Activated B cell treated with CpG ODN at 0.5 μM for 24 hours (primary cell): ENCODE measurements at places on chromosomes 7 and 10. TPM values are rescaled to one million over a fixed set of nuclear protein-coding genes. Genes with fewer than 3 reads are reported as not detected.

- H3K4me3 ChIP-seq: no peak overlapping the region
- H3K27ac ChIP-seq: no peak overlapping the region
- DNase-seq: no peak
- H3K27me3 ChIP-seq: no peaks in the 10 kb centered on the region
- no peaks in the 10 kb centered on the region for H3K4me1 ChIP-seq
Observed at GRCh38 chr10:52954407-52954806, 181.8 kb upstream of the MBL2 start.

DNA sequence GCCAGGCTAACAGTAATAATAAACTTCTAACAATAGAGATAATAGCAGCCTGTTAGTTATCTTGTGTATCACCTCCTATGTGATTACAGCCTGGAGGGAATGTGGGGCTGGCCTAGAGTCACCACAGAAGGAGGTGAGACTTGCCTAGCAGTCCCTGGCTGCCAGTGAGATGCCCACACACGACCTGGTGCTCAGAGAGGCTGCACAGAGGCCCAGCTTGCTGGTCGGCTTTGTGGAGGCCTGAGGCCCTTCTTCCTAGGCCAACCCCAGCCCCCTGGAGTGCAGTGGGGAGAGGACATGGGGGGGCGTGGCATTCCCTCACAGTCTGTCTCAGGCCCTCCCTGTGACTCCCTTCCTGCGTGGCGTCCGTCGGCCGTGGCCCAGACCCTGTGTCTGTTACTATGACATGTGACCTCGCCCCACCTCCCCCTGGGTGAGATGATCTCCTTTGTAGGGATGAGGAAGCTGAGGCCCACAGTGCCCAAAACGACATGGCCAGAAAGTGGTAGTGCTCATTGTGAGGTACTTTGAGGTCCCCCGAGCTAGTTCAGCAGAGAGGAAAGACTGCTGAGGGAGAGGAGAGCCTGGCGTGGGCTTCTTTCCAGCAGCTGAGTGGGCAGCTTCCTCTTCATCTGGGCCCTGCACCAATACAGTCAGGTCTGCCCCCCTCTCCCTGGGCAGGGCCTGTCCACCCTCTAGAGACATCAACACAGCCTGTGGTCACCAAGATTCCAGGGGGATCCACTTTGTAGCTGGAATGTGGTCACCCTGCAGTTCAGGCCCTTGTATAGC, 29.7 kb downstream of the UNC5B start:
- H3K36me3 ChIP-seq: no peaks in the 10 kb centered on the region
- DNase-seq: no peak
- peaks cover 24% of the 10 kb centered on the region for H3K27me3 ChIP-seq
- no peak overlapping the region for H3K4me3 ChIP-seq
- H3K27ac ChIP-seq: no peak overlapping the region
- peaks cover 7% of the 10 kb centered on the region for H3K4me1 ChIP-seq

DNA sequence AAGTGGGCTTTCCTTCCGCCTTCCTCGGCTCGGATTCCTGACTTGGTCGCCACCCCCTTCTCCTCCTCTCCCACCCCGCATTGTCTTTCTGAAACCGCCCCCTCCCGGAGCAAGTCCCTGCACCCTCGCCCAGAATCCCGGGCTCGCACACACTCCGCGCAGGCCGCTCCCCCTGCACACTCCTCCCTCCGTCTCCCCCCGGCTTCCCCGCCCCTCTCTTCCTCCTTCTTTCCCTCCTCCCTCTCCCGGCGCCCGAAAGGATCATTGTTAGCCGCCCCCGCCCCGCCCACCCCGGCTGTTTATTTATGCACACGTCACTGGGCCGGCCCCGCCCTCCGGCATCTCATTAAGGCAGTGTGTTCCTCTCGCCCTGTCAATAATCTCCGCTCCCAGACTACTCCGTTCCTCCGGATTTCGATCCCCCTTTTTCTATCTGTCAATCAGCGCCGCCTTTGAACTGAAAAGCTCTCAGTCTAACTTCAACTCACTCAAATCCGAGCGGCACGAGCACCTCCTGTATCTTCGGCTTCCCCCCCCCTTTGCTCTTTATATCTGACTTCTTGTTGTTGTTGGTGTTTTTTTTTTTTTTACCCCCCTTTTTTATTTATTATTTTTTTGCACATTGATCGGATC, at the start of gene TCF7L2:
Gene TCF7L2 (plus strand): TSS at position 373 of the 633 bp plus-strand sequence. CDS start 510 bp downstream, outside the sequence.
- peak; percentile 24 for DNase-seq
- no peaks in the 10 kb centered on the region for H3K36me3 ChIP-seq
- H3K27ac ChIP-seq: no peak within 1 kb of the TSS
- H3K4me1 ChIP-seq: peaks cover 25% of the 10 kb centered on the region
- H3K27me3 ChIP-seq: peaks cover 45% of the 10 kb centered on the region

DNA sequence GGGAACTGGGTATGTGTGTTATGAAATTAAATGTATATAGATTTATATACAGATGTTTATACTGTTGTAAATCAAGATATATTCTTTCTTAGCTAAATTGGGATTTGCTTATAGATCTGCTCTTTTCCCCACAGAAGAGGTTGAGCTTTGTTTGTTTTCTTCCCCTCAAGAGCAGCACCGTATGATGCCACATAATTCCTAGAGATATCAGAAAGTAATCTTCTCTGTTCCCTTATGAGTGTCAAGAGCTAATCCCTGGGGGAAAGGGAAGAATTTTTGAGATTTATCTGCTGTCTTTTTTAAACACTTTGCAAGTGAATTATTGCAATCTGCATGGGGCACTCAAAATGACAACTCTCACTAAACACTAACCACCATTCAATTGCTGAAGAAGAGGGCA, 68.7 kb upstream of the SP4 start:
- H3K36me3 ChIP-seq: no peaks in the 10 kb centered on the region
- H3K27ac ChIP-seq: no peak overlapping the region
- H3K4me1 ChIP-seq: peaks cover 51% of the 10 kb centered on the region
- no peak for DNase-seq
- H3K27me3 ChIP-seq: no peaks in the 10 kb centered on the region
- H3K4me3 ChIP-seq: no peak overlapping the region

GRCh38 chr10:2893158-2893845, 174.0 kb upstream of the PFKP start:
- no peak for DNase-seq
- H3K27me3 ChIP-seq: no peaks in the 10 kb centered on the region
- H3K36me3 ChIP-seq: no peaks in the 10 kb centered on the region
- H3K27ac ChIP-seq: no peak overlapping the region
- H3K4me1 ChIP-seq: no peaks in the 10 kb centered on the region

GRCh38 chr7:64795176-64795575, 948 bp downstream of the ZNF138 start:
- peaks cover 31% of the 10 kb centered on the region for H3K4me1 ChIP-seq
- no peak for DNase-seq
- H3K36me3 ChIP-seq: peaks cover 29% of the 10 kb centered on the region

DNA sequence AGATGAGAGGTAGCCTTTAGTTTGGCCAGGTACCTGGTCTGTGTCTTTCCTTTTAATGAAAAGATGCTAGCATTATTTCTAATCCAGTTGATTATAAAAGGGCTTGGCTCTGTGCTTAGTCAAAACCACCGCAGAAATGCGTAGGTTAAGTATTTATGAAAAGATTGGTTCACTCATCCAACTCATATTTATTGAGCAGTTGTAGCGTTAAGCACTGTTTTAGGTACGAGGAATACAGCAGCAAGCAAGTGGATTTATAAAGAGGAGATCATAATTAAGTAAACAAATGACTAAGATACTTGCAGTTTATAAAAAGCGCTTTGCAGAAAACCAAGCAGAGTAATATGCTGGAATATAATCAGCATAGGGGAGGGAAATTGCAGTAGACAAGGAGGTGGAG, 129.8 kb downstream of the PPP1R17 start:
- H3K36me3 ChIP-seq: no peaks in the 10 kb centered on the region
- no peak for DNase-seq
- no peaks in the 10 kb centered on the region for H3K27me3 ChIP-seq
- no peak overlapping the region for H3K27ac ChIP-seq

KCTD7 gene
- 12.8 and 13.2 TPM in 2 replicates for total RNA-seq

TRPV5 gene
- total RNA-seq: 0.11 and 0.17 TPM in 2 replicates
